ENCODE measurements at places on chromosomes 1 and 21. TPM values are rescaled to one million over a fixed set of nuclear protein-coding genes. Genes with fewer than 3 reads are reported as not detected.

DNA sequence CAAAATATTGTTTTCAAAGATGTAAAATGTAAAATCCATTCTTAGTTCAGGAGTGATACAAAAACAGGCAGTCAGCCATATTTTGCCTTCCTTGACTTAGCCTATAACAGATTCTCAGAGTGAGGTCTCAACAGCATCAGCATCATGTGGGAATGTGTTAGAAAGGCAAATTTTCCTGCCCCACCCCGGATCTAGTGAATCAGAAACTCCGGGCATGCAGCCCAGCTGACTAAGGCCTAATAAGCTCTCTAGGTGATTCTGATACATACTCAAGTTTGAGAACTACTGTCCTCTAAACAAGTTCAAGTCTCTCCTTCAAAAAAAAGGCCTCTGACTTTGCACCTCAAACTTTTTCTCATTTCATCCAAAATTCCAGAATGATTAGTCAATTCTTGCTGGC, 46.9 kb upstream of the PRRC2C start:
- DNase-seq = no peak

- no peak for DNase-seq
These were observed 6.6 kb downstream of the SKI start for GRCh38 chr1:2234762-2235113.

DNA sequence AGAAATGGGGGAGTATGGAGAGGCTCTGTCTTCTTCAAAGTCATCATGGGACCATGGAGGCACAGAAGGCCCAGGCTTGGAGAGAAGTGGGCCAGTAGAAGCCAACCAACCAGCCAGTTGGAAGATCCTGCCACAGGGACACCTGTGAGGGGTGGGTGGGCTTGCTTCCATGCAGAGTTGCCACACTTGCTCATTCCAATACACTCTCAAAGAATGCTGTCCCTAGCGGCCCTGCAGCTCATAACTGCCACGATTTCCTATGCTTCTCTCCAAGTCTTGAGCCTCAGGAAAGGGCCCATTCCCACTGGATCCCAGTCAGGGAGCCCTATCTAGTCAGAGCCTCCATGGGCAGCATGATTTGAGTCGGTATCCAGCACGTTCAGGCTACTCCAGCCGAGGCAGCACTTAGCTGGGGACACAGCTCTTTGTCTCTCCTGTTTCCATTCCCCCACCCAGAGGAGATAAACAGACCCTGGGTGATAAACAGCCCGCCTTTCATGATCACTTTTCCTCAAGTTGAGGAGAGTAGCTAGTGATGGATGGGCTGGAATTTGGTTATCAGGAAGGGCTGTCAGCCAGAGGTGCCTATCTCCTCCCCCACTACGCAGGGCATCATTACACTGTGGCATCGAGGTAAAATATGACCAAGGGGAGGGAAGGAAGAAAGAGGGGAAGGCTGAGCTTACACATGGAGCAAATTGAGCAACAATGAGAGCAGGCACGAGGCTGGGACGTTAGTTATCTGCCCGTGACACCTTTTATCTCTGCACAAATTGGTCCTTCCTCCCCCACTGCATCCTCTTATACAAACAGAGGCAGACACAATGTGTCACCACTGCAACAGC, 64.6 kb downstream of the ERI3 start:
- DNase-seq = no peak

GRCh38 chr1:165052936-165053335, 303.6 kb downstream of the LMX1A start:
- DNase-seq = no peak

GRCh38 chr1:93022580-93022979, 56.5 kb upstream of the MTF2 start:
- DNase-seq = no peak

GRCh38 chr1:4664606-4665005, 10.2 kb downstream of the AJAP1 start:
- DNase-seq = no peak

GRCh38 chr1:201463071-201463552, 5.9 kb downstream of the PHLDA3 start:
- DNase-seq = no peak

HCRTR1 gene
- 0.35 TPM for total RNA-seq

- DNase-seq = peak; percentile 47
These were observed 23.6 kb upstream of the PKP1 start for GRCh38 chr1:201259476-201260235.

- peak; percentile 56 for DNase-seq
These were observed at the start of gene CHRM3 for GRCh38 chr1:239386453-239387303. TSS of gene CHRM3 (plus strand) at chr1:239386568. CDS start at chr1:239907452, 520,884 bp downstream.

DNA sequence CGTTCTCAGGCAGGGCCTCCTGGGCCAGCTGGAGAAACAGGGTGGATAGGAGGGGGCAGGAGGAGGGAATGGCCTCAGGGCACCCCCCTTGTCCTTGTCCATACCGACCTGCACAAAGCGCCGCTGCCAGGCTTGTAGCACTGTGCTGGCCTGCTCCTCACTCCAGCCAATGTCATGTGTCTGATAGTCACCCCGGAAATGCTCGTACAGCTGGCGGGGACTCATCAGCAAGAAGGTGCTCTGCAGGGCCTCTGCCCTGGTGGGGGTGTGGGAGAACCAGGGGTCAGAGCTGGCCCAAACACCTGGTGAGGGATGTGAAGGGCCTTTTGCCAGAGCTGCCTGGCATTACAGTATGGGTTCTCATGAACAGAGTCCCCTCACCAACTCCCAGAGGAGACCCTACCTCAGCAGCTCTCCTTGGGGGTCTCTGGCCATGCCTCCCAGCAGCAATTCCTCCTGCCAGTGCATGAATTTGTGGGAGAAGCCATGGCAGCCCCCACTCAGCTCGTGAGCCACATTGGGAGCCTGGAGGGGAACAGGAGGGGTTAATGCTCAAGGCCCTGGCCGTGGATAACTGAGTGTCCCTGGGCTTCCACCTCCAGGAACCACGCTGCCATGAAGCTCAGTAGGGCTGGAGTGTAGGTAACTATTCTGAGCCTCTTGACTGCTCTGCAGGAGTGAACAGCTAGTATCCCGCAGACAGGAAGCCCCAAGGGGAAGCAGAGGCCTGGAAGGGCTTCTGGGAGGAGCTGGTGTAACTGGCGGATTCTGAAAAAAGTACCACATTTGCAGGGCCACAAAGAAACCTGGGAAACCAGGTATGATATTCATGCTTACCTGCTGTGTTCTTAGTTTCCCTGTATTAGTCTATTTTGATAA, 13.3 kb downstream of the PTCH2 start:
- no peak for DNase-seq

SPRR2E gene
- not detected for total RNA-seq

- no peak for DNase-seq
These were observed 5.6 kb downstream of the JAK1 start for GRCh38 chr1:64960731-64961130.

DNA sequence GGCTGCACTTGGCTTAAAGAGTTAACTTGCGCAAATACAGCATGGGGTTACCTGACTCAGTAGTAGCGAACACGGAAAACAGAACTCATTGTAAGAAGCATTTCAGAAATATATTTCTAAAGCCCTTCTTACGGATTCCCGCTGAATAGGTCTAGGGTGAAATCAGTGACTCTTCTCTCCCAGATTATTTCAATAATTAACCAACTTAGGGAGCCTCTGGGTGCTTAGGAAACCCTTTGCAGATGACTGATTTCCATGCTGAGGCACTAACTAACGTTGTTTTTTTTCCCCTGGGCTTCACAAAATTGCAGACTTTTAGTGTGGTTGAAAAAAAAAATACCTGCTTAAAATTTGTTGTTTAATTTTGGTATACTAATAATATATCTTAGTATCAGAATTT, 40.3 kb downstream of the BTG3 start:
- DNase-seq = no peak

DNA sequence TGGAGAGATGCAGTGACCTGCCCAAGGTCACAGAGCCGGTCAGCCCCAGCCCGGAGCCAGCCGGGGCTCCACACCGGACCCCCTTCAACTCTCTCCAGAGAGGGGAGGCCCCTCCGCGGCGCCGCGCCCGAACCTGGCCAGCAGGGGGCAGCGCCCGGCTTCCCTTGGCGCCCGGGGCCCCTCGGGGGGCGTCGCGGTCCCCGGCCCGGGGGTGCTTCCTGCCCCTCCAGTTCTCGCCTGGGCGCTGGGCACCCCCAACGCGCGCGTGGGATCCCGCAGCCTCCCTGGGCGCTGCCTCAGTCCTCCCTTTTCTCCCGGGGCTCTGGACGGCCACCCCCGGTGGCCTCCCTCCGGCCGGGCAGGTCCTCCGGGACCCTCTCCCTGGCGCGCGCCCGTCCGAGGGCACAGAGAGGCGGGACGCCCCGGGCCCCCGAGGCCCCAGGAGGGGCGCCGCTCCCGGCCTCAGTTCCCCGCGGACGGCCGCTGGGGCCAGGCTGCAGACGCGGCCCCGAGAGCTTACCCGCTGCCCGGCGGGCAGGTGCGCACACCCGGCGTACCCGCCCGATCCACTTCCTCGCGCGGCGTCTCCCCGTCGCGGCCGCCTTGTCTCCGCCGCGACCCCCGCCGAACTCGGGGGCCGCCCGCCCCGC, 406 bp downstream of the HTR1D start:
- no peak for DNase-seq

DNA sequence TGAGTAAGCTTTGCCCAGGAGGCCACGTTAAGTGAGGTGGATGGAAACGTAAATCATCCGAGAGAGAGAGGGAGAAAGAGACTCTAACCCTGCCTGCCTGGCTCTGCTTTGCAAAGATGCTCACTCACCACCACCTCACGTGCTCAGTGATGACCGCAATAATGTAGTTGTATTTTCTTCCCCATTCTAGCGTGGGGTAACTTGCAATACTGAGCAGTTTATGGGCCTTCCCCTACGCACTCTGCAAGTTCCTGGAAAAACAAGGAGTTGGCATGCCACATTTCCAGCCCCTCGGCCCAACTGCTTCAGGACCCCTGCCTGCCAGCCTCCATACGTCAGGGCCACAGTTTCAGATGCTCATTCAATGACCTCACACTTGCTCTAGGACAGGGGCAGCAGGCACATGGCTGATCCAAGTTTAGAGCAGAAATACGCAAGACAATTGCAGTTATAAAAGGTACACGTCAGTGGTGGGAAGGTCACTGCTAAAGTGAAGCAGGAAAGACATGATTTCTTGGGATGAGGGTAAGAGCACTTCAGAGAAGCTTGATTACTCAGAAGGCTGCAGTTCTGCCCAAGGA, 112.5 kb upstream of the RAB4A start:
- no peak for DNase-seq

DNA sequence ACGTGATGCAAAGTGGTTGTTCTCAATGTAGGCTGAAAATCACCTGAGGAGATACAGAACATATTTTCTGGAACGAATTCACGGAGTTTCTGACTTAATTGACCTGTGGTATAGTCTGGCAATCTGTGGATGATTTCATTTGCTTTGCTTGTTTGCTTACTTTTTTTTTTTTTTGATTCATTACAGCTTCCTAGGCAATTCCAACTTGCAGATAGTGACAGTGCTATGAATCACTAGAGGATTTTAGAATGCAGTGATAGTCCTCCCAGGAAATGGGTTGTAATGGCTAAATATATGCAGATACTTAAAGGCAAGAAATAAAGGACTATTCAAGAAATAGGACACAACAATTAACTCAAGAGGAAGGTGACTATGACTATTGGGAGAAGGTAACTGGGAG, 1378.1 kb upstream of the PRMT6 start:
- no peak for DNase-seq

CD1E gene
- not detected for total RNA-seq

Measured in H1 (cell line).